ENCODE measurements at places on chromosomes 1 and 21.
A peak's percentile ranks its signal among the peaks of the same experiment; 100 is the strongest.

- DNase-seq, result no peak
Observed at GRCh38 chr1:58576727-58577653, at the start of gene TACSTD2. Gene TACSTD2 (minus strand): TSS chr1:58577252. CDS start chr1:58577156, 96 bp downstream.

- DNase-seq, result no peak
Observed at GRCh38 chr1:211424018-211424417, 67.9 kb downstream of the RD3 start.

- peak; percentile 86 for DNase-seq
Observed at GRCh38 chr1:34865981-34866761, 6.6 kb upstream of the SMIM12 start.

DNA sequence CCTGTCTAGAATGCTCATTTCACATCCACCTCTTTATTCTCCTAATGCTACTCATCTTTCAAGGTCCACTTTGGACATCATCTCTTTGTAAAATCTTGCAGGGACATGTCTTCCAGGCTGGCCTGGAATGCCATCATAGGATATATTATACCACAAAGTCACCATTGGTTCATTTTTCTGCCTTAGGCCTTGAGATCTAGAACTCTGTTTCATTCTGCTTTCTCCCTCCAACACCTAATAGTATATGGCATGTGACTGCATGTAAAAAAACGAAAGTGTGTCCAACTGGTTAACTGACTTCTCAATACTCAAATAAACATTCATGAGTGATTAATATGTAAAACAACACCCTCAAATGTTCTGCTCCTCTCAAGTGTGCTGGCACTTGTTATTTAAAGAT, 84.1 kb downstream of the RGS2 start:
- DNase-seq, result no peak

DNA sequence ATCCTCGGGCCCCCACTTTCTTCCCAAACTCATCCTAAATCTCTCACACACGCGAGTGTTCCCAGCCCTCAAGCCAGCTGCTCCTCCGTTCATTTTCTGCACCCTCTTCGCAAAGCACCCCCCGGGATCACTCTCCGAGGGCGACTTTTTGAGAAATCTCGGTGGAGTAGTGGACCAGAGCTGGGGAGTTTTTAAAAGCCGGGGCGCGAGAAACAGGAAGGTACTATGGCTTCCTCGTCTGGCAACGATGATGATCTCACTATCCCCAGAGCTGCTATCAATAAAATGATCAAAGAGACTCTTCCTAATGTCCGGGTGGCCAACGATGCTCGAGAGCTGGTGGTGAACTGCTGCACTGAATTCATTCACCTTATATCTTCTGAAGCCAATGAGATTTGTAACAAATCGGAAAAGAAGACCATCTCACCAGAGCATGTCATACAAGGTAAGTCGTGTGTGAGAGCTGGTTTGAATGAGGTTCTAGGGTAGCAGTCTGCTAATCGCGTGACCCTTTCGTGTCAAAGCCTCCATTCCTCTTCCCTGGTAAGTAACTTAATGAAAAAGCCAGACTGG, 800 bp downstream of the DR1 start:
- DNase-seq, result no peak

DNA sequence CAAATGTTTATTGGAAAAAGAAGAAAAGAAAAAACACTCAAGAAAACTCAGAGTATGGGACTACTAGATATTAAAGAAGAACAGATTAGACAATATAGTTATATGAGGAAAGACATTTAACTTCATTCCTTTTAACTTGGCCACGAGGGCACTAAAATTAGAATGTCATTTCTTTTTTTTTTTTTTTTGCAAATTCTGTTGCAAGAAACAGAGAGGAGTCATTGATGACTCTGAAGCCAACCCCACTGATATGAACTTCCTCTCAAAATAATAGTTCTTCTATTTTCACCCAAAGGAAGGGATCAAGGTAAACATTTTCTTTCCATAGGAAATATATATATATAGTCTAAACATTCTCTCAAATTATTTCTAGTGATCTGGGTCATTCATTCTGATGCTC, 24.6 kb upstream of the PEX19 start:
- no peak for DNase-seq

DNA sequence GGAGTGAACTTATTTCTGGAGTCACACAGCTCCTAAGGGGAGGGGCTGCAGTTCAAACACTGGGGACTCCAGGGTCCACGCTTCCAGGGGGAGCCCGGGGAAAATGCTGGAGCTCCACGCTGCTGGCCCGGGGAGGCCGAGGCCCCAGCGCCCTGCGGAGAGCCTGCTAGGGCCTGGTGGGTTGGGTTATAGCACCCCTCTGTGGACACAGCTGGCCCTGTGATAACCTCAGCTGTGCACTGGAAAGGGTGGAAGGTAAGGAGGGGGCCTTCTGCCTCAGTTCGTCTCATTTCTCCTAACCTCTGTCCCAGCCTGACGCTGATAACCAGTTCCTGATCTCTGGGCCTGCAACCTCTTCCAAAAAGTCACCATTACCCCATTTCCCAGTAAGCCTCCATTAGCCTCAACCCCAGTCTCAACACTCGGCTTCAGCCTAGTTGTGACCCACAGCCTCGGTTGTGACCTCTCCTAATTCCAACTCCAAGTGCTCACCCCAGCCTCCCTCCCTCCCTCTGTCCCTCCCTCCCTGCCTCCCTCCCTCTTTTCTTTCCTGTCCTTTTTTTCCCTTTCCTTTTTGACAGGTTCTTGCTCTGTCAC, 7.1 kb downstream of the NBL1 start:
- DNase-seq, result no peak

DNA sequence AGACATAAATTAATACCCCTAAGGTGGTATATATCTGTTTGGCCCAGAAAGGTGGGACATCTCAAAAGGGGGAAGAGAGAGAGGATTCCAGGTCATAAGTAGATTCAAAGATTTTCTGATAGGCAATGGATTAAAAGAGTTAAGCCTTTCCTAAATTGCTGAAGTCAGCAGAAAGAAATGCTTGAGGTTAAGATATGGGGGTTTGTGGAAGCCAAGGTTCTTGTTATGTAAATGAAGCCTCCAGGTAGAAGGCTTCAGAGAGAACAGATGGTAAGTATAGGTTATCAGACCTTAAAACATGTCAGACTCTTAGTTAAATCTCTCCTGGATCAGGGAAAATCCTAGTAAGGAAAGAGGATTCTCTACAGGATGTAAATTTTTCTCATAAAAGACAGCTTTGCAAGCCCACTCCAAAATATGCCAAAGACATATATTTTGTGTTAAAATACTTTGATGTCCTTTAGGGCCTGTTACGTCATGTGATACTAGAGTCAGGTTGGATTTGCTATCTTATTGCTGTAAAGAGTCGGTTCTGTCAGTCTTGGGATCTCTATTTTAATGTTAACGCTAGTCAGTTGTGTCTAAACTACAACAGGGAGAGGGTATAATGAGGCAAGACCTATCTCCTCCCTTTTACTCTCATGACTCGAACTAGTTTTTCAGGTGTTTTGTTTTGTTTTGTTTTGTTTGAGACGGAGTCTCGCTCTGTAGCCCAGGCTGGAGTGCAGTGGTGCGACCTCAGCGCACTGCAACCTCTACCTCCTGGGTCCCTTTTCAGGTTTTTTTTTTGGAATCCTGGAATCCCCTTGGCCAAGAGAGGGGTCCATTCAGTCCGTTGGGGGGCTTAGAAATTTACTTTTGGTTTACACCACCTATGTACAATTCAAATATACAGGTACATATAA, 30.6 kb downstream of the RGS2 start:
- no peak for DNase-seq

DNA sequence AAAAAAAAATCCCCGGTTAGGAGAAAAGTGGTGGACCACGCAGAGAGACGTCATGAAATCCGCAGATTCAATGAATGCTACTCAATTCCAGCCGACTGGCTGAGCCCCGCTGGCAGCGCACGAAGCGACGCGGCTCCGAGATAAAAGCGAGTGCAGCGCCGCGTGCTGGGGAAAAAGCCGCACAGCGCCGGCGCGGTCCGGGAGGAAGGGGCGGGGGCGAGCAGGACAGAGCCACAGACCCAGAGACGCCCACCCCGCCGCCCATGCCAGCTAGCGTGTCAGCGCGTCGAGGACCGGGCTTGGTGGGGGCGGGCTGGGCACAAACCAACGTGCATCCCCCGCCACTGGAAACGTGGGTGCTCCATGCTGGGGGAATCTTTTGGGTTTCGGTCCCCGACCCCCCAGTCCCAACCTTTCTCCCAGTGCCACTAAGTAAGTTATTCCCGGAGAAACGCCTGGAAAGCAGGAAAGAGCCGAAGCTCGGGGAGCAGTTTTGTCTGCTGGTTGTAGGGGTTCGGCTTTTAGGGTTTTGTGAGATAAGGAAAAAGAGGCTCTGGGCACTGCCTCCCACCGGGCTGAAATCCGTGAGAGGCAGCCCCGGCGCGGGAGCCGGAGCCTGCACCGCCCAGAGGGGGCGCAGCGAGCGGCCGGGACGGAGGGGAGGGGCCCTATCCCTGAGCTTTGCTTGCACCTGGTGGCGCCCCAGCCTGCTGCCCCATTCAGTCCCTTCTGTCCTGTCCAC, at the start of gene KCNJ6:
TSS of gene KCNJ6 (minus strand) at position 148 of the 742 bp plus-strand sequence. CDS start 75,775 bp downstream, outside the sequence.
- DNase-seq, result no peak

DNA sequence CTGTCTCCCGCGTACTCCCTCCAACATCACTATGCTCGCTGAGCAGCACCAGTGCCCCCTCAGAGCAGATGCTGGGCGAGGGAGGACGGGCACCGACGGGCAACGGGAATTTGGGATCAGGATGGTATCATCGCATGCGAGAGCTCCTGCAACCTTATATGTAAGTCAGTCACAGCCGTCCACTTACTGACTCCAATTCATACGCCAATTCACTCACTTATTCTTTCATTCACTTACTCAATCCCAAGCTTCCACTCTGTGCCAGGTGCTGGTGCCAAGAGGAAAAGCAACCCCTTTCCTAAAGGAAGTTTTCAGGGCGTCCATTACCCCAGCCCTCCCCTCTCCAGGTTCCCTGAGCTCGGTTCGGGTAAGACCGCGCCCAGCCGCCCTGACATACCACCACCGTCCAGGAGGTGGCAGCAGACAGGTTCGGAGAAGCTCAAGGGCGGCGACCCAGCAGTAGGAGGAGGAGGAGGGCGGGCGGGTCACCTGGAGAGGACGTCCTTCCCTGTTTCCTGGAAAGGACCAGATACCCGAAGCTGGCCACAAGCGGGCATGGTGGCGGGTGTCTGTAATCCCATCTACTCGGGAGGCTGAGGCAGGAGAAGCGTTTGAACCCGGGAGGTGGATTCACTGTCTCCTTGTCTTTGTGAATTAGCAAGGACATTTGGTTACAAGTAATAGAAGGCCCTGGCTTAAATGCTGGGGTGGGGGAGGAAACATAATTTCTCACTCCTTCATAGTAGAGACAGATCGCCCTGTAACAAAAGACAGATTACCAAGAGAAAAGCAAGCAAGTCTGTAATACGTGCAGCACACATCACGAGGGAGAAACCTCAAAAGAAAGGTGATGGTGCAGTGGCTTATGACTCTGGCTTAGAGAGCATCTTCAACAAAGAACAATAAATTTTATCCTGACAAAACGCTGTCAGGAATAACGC, 7.6 kb upstream of the IL22RA1 start:
- DNase-seq, result peak; percentile 66

DNA sequence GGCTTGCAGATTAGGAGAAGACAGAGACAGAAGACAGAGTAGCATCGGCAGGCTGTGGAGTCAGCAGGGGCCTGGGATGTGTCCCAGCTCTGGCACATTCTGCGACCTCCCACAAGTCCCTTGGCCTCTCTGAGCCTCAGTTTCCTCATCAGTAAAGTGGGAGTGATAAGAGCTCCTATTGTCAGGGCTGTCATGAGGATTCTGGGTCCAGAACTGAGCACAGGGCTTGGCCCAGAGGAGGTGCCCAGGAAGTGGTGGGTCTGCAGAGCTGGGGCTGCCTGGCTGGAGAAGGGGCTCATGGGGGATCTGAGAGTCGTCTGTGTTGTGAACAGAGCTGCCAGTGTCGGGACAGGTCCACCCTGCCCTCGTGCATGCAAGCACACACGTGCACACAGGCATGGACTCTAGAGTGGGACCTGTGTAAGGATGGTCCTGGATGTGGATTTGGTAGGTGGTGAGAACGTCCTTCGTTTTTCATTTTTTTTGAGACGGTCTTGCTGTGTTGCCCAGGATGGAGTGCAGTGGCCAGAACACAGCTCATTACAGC, 262.9 kb downstream of the PTPRU start:
- DNase-seq, result no peak

DNA sequence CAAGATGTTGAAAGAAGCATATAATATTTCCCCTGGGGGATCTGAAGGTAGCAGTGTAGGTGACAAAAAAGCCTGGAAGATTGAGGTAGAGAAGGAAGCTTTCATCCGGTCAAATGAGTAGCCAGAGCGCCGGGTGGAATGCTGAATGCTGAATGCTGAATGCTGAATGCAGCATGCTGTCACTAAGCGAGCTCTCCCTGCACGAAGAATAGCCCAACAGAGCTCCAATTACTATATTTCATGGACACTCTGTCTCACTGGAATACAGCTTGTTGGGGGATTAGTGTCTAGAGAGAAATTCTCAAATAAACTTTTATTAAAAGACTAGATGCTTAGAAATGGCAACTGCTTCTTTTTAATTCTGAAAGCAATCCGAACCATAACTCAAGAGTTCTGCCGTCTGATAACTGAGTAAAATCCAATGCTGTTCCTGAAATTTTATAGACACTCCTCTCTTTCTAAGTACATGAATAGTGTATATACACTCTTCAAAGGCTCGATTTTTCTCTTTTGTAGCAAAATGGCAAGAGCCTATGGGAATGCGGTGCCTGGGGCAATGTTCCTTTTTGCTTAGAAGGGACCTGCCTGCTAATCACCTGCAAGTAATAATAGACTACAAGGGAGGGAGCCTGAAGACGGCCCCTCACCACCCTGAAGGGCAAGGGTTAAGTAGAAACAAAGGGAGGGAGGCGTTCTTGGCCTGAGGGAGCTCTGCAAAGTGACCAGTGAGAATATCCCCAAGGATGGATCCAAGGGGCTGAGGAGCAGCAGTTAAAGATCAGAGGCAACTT, 203.7 kb upstream of the ESRRG start:
- no peak for DNase-seq

DNA sequence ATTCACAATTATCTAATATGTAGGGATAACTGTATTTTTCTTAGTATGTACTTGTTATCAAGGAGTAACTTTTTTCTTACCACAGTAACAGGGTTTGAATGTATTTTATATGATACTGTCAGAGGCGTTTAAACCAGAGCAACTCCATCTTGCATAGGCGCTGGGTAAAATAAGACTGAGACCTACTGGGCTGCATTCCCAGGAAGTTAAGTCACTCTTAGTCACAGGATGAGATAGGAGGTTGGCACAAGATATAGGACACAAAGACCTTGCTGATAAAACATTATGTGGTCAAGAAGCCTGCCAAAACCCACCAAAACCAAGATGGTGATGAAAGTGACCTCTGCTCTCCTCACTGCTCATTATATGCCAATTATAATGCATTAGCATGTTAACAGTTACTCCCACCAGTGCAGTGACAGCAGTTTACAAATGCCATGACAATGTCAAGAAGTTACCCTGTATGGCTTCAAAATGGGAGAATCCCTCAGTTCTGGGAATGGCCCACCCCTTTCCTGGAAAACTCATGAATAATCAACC, 64.8 kb downstream of the RPE65 start:
- no peak for DNase-seq

DNA sequence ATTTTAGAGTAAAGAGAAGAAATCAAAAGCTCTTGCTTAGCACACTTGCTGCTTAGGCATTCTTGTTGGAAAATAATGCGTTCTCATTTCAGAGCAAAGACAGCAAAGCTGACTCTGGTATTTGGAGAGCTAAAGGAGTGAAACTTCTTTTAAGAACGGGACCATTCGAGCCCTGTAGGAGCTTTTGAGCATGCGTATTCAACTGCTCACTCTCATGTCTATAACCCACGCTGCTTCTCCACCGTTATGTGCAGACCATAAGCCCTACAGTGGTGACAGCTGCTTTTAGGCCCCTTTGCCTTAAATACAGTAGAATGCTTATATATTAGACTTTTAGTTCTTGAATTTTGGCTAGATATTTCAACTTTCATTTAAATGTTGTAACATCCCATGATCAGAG, 214.2 kb upstream of the CACYBP start:
- DNase-seq, result no peak

GRCh38 chr21:42089093-42089631, 18.0 kb downstream of the UMODL1 start:
- no peak for DNase-seq

Data from stimulated activated CD8-positive, alpha-beta memory T cell treated with anti-CD3 and anti-CD28 coated beads, Interleukin-15, amount 100 ng/mL, for 4 hours (primary cell).